ENCODE measurements at places on chromosomes 16 and 17. TPM values are rescaled to one million over a fixed set of nuclear protein-coding genes. Genes with fewer than 3 reads are reported as not detected.

The TMUB2 gene
- total RNA-seq, result 27.9 TPM

The ZP2 gene
- total RNA-seq, result not detected

The UTS2R gene
- total RNA-seq, result not detected

The CASKIN2 gene
- total RNA-seq, result 8.7 TPM

Data from osteoblast (primary cell).